Airway epithelial cell (primary cell): ENCODE measurements at places on chromosomes 1 and 21. TPM values are rescaled to one million over a fixed set of nuclear protein-coding genes. Genes with fewer than 3 reads are reported as not detected.

Gene ADCY10
- total RNA-seq = not detected in 2 replicates

Gene MTMR11
- total RNA-seq = 9.3 and 10.2 TPM in 2 replicates

Gene ACTL8
- 0.85 TPM in 1 of 2 replicates, not detected in the other for total RNA-seq

Gene VPS13D
- 19.6 and 24.5 TPM in 2 replicates for total RNA-seq

Gene LCE2C
- not detected in 2 replicates for total RNA-seq

Gene LRRC39
- total RNA-seq = not detected in 2 replicates

Gene OLFML3
- 0.65 and 1.3 TPM in 2 replicates for total RNA-seq

Gene IL12RB2
- 0.19 and 0.56 TPM in 2 replicates for total RNA-seq

Gene SYNC
- total RNA-seq = 6.7 and 8.7 TPM in 2 replicates

Gene RAB3B
- total RNA-seq = 4.7 and 6.7 TPM in 2 replicates

Gene GBP1
- 5.1 and 9.0 TPM in 2 replicates for total RNA-seq

Gene FCRLB
- 1.6 and 2.7 TPM in 2 replicates for total RNA-seq

Gene CRB1
- 0.05 TPM in 1 of 2 replicates, not detected in the other for total RNA-seq

Gene OR2L5
- not detected in 2 replicates for total RNA-seq

Gene TMEM269
- total RNA-seq = 0.05 and 0.07 TPM in 2 replicates

Gene KRTAP10-2
- total RNA-seq = not detected in 2 replicates

Gene AMY1C
- total RNA-seq = 1.4 and 1.7 TPM in 2 replicates

Gene OR2L3
- total RNA-seq = not detected in 2 replicates

Gene ASAP3
- total RNA-seq = 17.2 and 20.3 TPM in 2 replicates

Gene NBPF10
- 0.09 and 0.28 TPM in 2 replicates for total RNA-seq

Gene SPRR5
- total RNA-seq = 0.71 TPM in 1 of 2 replicates, not detected in the other

Gene USH2A
- not detected in 2 replicates for total RNA-seq

Gene BCAS2
- 36.5 and 49.8 TPM in 2 replicates for total RNA-seq

Gene PTPN7
- not detected in 2 replicates for total RNA-seq

Gene UMODL1
- total RNA-seq = not detected in 2 replicates

Gene OR2M3
- total RNA-seq = not detected in 2 replicates

Gene LRRN2
- total RNA-seq = not detected in 2 replicates

Gene MRPS21
- total RNA-seq = 55.6 and 57.3 TPM in 2 replicates

Gene TAS1R1
- not detected in 2 replicates for total RNA-seq

Gene SLAMF9
- 32.0 and 35.2 TPM in 2 replicates for total RNA-seq

Gene HORMAD1
- not detected in 2 replicates for total RNA-seq

Gene CELA3A
- total RNA-seq = not detected in 2 replicates

Gene NECAP2
- 57.0 and 57.7 TPM in 2 replicates for total RNA-seq

Gene TENT5C
- total RNA-seq = 0.19 and 0.42 TPM in 2 replicates

Gene FCRL6
- total RNA-seq = not detected in 2 replicates

Gene PM20D1
- not detected in 2 replicates for total RNA-seq

Gene C4BPA
- total RNA-seq = not detected in 2 replicates

Gene MACO1
- 12.9 and 13.2 TPM in 2 replicates for total RNA-seq

Gene NBPF1
- 5.9 and 8.8 TPM in 2 replicates for total RNA-seq

Gene ITLN2
- not detected in 2 replicates for total RNA-seq

Gene CLIC6
- total RNA-seq = 0.07 TPM in 1 of 2 replicates, not detected in the other

Gene KRTAP11-1
- total RNA-seq = not detected in 2 replicates

Gene OR2T11
- not detected in 2 replicates for total RNA-seq

Gene LEPROT
- 15.6 and 24.8 TPM in 2 replicates for total RNA-seq
